ENCODE measurements at places on chromosomes 7 and 10.

GRCh38 chr7:157000741-157001653 is 9.5 kb downstream of the MNX1 start:
- no peak for DNase-seq

DNA sequence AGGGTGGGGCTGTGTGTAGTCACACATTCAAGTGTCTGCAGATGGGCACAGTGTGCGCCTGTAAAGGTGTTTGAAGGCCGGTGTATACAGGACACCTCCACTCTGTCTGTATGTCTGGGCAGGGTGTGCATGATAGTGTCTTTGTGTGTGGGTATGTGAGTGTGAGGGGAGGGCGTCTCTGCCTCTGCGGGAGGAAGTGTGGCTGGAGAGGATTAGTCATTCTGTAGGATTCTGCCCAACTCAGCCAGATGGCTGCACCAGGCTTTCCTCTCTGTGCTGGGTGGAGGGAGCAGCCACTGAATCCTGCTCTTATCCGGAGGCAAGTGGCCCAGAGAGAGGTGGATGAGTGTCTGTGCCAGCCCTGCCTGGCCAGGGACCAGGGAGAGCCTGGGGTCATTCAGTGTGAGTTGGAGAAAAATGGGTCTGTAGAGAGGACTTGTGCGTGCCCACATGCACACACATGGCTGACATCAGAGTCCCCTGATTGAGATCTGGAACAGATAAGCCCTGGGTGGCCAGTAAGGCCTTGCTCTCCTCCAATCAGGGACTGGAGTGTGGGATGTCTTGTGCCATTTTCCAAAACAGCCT is 1.7 kb downstream of the SFXN3 start:
- DNase-seq: peak; percentile 48

GRCh38 chr10:103854265-103854685 is 1.1 kb downstream of the SH3PXD2A start:
- DNase-seq: no peak

GRCh38 chr7:81811956-81812865 is 42.4 kb upstream of the HGF start:
- DNase-seq: no peak

DNA sequence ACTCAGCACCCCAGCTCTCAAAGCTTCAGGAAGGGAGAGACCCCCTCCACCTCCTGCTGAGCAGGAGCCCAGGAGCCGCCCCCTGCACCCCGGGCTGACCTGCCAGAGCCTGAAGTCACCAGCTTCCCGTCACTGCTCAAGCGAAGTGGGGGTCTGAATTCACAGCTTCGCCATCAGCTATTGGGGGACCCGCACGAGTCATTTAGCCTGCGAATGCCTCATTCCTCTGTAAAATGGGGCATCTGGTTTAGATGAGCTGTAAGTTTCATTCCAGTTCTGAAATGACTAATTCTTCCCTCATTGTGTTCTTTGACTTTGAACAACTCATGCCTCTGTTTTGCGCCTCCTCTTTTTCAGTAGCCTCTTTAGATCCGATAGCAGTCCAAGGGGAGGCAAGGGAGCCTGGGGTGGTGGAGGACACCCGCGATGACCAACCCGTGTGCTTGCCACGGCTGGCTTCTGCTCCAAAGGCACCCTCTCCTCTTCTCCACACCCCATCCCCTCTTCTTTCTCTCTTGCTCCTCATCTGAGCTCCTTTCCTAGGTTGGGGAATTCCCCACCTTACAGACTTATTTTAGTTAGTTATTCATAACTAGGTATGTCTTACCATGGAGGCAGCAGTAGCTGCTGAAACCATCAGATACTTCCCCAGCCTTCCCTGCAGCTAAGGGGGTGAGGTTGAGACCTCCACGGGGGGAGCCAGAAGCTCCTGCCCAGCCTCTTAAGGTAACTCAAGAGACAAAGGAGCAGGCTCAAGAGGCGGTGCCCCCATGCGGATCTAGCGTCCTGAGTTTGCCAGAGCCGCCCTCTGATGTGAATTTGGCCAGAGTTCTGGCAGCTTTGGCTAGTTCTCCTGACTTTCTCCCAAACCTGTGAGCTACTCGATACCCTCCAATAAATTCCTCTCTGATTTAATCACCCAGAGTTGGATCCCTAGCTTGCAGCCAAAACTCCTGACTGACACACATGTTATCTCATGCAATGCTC is 47.7 kb downstream of the RBM17 start:
- peak; percentile 38 for DNase-seq

- no peak for DNase-seq
These were observed 330.0 kb upstream of the GLI3 start for GRCh38 chr7:42567051-42567450.

- peak; percentile 48 for DNase-seq
These were observed 300.4 kb upstream of the NFE2L3 start for GRCh38 chr7:25851332-25852210.

GRCh38 chr7:27911920-27912319 is 172.0 kb downstream of the TAX1BP1 start:
- no peak for DNase-seq

DNA sequence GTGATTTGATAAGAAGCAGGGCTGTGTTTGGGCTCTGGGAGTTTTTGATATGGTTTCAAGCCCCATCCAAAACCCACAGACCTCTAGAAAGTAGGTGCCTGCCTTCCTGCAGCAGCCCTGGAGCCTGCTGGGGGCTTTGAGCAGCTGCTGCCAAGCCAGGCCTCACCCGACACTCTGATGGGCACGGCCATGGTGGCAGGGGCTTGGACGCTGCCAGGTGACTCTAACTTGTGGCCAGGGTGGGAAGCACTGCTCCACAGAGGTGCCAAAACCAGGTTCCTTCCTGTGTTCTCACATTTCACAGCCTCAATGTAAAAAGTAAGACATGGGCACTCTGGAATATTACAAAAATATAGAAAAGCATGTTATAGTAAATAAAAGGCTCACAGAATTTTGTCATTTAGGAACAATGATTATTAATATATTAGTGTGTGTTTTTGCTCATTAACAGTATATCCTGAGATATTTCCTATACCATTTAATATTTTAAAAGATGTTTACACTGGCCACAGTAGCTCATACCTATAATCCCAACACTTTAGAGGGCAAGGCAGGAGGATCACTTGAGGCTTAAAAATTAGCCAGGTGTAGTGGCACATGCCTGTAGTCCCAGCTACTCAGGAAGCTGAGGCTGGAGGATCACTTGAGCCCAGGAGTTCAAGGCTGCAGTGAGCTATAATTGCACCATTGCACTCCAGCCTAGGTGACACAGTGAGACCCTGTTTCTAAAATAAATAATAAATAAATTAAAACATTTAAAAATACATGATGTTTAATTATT is 95.1 kb downstream of the EGFR start:
- DNase-seq: no peak

GRCh38 chr10:69884686-69885085 is 83.0 kb downstream of the COL13A1 start:
- DNase-seq: no peak

DNA sequence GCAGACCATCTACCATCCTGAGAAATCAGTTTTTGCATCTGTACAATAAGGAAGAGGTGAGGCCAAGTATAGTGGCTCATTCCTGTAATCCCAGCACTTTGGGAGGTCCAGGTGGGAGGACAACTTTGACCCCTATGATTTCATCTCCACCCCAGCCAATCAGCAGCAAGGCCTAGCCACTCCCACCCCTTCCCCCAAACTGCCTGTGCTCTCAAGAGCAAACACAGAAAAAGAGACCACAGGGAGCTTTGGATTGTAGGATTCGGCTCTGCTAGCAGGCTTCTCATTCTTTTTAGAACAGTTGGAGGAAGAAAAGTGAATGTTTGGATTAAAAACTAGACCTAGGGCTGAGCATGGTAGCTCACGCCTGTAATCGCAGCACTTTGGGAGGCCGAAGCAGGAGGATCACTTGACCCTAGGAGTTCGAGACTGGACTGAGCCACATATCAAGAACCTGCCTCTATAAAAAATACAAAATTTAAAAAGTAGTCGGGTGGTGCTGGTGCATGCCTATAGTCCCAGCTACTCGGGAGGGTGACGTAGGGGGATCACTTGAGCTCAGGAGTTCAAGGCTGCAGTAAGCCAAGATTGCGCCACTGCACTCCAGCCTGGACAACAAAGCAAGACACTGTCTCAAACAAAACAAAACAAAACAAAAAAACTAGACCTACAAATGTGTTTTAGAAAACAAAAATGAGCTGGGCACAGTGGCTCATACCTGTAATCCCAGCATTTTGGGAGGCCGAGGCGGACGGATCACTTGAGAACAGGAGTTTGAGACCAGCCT is 25.1 kb upstream of the PROSER2 start:
- no peak for DNase-seq

DNA sequence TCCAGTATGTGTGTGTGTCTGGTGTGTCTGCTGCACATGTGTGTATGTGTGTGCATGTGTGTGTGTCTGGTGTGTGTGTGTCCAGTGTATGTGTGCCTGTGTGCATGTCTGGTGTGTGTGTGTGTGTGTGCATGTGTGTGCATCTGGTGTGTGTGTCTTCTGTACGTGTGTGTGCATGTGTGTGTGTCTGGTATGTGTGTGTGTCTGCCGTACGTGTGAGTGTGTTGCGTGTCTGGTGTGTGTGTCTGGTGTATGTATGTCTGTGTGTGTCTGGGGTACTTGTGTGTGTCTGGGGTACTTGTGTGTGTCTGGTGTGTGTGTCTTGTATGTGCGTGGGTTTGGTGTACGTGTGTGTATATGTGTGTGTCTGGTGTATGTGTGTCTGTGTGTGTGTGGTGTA is 289.1 kb upstream of the SHH start:
- DNase-seq: no peak

DNA sequence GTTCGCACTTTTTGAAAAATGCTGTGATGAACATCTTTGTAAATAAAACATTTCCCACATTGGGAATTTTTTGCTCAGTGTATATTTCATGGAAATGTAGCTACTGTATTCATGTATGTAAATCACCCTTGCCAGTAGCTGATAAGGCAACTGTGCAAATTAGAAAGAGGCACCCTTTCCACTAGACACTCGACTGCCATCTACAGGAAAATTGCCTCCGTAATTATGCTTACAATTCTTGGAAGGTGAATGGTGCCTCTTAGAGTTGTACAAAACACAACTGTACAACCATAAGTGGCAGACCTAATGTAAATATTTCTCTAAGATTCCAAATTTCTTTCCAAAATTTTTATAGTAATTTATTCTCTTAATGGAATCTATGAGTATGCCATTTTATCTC is 491.7 kb downstream of the CCSER2 start:
- no peak for DNase-seq

- DNase-seq: no peak
These were observed 204.0 kb downstream of the FZD1 start for GRCh38 chr7:91468256-91468655.

GRCh38 chr7:74351836-74352235 is 62.6 kb downstream of the CLIP2 start:
- no peak for DNase-seq

DNA sequence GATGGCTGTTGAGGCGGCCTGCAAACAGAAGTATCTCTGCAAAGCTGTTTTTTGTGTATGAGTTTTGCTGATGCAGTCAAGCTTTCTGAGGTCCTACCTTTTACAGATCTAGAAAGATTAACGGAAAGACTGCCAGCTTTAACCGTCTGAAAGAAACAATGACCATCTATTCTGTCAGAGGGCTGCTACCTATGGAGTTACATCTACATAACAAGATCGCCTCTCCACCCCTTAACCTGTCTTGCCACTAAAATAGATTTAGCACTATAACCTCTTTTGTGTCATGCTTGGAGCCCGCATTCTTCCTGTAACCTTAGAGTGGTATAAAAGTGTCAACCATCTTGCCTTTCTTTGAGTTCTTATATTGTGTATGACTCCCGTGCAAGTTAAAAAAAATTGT is 291.2 kb downstream of the POM121L12 start:
- no peak for DNase-seq

GRCh38 chr7:95715274-95715673 is 57.1 kb upstream of the DYNC1I1 start:
- no peak for DNase-seq

GRCh38 chr7:188727-189500 is 3.5 kb upstream of the FAM20C start:
- DNase-seq: no peak

DNA sequence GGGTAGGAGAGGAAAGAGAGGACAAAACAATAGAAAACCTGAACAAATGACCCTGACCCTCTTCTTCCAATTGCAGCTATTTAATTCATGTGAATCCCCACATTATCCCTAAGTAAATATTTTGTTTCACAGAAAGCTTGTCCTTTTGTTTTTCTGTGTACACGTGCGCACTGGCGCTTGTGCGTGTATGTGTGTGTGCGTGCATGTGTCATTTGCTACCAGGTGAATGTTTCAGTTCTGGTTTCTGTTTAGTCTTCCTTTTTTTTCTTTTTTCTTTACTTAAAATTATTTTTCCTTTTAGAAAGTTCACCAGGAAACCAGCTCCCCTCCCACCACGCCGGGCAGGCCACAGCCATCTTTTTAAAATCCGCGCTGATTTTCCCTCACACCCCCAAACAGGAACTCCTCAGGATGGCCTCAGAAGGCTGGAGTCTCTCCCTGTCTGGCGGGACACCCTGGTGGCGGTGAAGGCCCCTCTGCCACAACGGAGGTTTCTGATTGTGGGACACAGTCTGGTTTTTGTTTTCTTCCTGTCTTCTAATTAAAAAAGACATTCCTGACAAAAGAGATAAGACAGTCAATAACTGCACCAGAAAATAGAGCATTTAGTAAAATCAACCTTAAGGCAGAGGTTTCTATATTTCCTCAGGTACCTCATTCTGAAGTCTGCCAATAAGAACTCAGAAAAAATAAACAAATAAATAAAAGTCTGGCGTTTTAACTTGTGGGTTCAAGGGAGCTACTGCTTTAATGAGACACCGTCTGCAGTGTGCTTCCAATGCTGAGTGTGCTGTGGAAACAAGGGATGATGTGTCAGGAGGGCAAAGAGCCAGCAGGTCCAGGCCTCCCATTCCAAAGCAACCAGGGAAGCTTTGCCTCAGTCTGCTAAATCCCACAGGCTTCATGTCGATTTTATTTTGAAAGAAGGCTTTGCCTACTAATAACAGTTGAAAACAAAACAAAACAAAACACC is 17.4 kb downstream of the IRF5 start:
- DNase-seq: no peak

GRCh38 chr7:22587322-22587721 is 87.3 kb upstream of the STEAP1B start:
- no peak for DNase-seq
